ENCODE measurements at places on chromosomes 4 and X.
A peak's percentile ranks its signal among the peaks of the same experiment; 100 is the strongest.

DNA sequence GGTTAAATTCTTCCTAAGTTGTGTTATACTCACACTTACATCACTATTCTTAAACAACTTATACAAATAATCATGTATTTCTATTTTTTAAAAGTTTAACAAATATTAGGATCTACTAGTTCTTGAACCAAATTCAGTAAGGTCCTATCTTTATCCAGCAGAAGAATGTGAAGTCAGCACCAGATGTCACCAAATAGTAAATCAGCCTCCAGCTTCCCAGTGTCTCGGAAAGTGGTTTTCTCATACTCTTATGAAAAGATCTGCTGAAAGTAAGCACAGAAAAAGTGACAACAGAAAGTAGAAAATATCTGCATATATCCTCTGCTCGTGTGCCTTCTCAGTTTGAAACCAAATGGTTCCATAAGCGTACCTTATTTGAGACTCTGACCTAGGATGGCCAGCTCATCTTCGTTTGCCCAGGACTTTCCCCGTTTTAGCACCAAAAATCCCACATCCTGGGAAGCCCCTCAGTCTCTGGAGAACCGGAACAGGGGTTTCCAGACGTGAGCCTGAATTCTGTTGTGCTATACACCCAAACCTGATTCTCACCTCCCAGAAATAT lies 98.0 kb upstream of the DCLK2 start:
- no peak overlapping the region for H3K4me3 ChIP-seq
- no peaks in the 10 kb centered on the region for H3K4me1 ChIP-seq
- H3K36me3 ChIP-seq: no peaks in the 10 kb centered on the region
- H3K27me3 ChIP-seq: no peaks in the 10 kb centered on the region

- H3K27ac ChIP-seq: no peak overlapping the region
- H3K4me1 ChIP-seq: no peaks in the 10 kb centered on the region
- H3K27me3 ChIP-seq: peaks cover 48% of the 10 kb centered on the region
- no peak for DNase-seq
- no peak overlapping the region for H3K4me3 ChIP-seq
These were observed 112.8 kb upstream of the LRPAP1 start for GRCh38 chr4:3644849-3645627.

- H3K36me3 ChIP-seq: no peaks in the 10 kb centered on the region
- no peak overlapping the region for H3K4me3 ChIP-seq
- DNase-seq: no peak
- no peak overlapping the region for H3K27ac ChIP-seq
These were observed 73.2 kb downstream of the FBXW7 start for GRCh38 chr4:152462695-152463094.

DNA sequence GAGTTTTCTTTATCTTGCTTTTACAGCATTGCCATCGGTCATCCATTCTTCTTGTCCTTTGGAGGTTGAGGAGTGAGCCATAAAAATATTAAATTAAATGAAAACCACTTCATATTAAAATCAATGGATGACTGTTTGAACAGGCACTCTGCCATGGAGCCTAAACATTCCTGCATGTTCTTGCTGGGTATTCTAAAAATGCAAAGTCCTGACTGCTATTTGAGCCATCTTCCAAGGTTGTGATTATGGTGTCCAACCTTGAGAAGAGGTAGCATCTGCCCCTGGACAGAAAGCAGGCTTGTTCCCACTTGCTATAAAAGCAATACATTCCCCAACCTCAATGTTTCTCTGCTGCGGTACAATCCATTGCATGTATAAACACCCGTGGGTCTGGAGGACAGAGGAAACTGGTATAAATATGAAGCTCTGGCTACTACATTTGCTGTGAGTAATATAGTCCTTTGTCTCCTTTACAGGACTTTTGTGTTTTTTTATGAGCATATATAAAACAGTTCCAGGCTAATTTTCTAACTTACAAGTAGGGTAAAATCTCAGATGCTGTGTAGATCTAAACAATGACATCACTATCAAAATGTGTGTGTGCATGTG lies 70.9 kb upstream of the FAT4 start:
- H3K4me1 ChIP-seq: no peaks in the 10 kb centered on the region
- no peaks in the 10 kb centered on the region for H3K27me3 ChIP-seq
- no peaks in the 10 kb centered on the region for H3K36me3 ChIP-seq
- H3K27ac ChIP-seq: no peak overlapping the region
- no peak overlapping the region for H3K4me3 ChIP-seq

DNA sequence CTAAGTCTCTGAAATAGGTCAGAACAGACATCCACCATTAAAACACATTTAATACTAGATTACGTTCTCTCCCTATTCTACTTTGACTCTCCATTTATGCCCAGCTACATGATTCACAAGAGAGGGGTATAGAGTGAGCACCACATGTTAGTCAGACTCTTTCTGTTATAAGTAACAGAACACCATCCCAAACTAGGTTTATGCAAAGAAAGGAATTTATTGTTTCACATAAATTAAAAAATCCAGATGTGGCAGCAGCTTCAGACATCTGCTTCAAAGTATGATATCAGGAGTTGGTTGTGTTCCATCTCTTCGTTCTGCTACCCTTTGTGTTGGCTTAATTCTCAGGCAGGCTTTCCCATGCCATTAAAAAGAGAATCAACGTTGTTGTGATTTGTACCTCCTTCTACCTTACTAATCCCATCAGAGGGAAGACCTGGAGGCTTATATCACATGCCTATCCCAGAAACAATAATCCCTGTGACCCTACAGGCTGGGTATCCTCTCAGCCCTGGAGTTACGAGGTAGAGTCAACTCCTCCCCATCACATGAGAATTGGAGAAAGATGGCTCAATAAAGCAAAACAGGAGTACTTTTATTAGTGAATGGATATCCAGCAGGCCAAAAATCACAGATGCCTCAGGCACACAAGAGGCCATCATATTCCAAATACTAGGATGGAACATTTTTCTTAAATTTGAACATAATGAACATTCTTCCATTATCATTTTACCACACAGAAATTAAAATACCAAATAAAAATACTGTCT lies 163.2 kb downstream of the SLC7A11 start:
- H3K36me3 ChIP-seq: no peaks in the 10 kb centered on the region
- no peaks in the 10 kb centered on the region for H3K27me3 ChIP-seq
- no peaks in the 10 kb centered on the region for H3K4me1 ChIP-seq
- no peak overlapping the region for H3K27ac ChIP-seq
- DNase-seq: no peak
- H3K4me3 ChIP-seq: no peak overlapping the region

- H3K4me1 ChIP-seq: no peaks in the 10 kb centered on the region
- no peak for DNase-seq
- H3K27ac ChIP-seq: no peak overlapping the region
- H3K36me3 ChIP-seq: no peaks in the 10 kb centered on the region
These were observed 106.3 kb downstream of the C4orf51 start for GRCh38 chr4:145786261-145786660.

DNA sequence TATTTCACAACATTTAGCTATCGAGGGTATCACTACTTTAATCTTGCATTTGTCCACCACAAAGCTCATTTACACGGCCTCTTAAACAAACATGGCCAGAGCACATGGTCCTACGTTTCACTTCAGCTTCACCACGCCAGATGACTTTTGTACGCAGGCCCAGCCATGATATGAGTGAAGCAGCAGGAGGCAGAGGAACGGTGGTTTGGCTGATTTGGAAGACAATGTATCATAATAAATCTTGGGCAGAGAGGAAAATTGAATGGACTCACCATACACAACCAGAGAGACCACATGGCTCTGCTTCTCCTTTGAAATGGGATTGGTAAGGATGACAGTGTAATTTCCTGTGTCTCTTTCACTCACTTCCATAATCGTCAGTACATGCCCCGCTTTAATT lies 15.3 kb downstream of the KDR start:
- peaks cover 13% of the 10 kb centered on the region for H3K4me1 ChIP-seq
- no peak for DNase-seq
- H3K27me3 ChIP-seq: no peaks in the 10 kb centered on the region
- H3K36me3 ChIP-seq: peaks cover 40% of the 10 kb centered on the region

DNA sequence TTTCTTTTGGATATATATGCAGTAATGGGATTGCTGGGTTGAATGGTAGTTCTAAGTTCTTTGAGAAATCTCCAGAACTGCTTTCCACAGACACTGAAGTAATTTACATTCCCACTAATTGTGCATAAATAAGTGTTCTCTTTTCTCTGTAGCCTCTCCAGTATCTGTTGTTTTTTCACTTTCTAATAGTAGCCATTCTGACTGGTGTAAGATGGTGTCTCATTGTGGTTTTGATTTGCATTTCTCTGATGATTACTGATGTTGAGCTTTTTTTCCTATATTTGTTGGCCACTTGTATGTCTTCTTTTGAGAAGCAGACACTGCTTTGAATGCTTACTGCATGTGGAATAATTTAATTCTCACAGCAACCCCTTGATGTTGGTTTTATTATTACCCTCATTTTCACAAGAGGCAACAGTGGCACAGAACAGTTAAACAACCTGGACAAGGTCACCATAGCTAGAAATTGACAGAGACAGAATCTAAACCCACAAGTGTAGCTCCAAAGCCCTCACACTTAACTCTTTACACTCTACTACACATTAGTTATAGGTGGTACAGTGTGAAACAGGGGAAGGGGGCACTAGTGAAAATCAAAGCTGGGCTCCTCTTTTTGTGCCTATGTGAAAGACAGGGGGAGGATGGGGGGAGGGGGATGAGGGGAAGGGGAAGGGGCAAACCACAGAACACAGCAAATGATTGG lies 96.1 kb downstream of the REELD1 start:
- DNase-seq: no peak
- H3K27ac ChIP-seq: no peak overlapping the region
- no peak overlapping the region for H3K4me3 ChIP-seq
- H3K36me3 ChIP-seq: no peaks in the 10 kb centered on the region
- no peaks in the 10 kb centered on the region for H3K4me1 ChIP-seq

GRCh38 chrX:7146020-7146702 lies 1.4 kb upstream of the STS start:
- DNase-seq: no peak
- no peaks in the 10 kb centered on the region for H3K36me3 ChIP-seq
- H3K4me1 ChIP-seq: peaks cover 17% of the 10 kb centered on the region
- no peak overlapping the region for H3K4me3 ChIP-seq
- H3K27me3 ChIP-seq: no peaks in the 10 kb centered on the region

DNA sequence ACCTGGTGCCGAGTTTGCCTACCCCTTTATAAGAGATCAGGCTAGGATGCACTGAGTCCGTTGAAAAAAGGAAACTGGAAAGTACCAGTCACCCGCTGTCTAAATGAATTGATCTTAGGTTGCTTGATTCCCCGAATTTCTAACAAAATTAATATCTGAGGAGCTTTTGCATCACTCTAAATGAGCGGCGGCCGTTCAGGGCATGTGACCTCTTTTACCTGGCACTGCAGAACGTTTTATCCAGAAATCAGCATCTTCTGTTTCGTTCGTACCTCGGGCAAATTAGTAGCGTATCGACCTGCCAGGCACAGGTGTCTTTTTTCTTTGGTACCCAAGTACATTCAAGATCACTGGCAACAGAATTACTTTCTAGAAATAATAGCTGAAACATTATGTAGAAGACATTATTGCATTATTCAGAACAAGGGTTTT lies 876 bp downstream of the KLHL2 start:
- no peak for DNase-seq
- no peaks in the 10 kb centered on the region for H3K36me3 ChIP-seq
- no peaks in the 10 kb centered on the region for H3K27me3 ChIP-seq
- H3K27ac ChIP-seq: peak overlapping the region; percentile 90
- peaks cover 22% of the 10 kb centered on the region for H3K4me1 ChIP-seq

DNA sequence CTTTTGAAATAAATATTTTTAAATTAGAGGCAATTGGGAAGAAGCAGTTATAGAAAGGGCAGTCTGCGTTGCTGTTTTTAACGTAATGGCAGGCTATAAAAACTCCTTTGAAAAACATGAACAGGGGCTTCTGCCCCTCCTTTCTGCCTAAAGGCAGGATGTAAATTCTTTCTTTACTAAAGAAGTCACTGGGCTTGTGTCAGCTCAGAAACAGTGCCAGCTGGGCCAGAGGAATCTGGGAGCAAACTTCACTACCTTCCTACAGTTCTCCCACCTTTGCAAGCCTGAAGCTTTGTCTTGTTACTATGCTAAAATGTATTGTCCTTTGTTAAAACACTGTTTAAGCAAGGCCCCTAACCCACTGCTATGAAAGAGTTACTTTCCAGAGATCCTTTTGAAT lies 1664.8 kb downstream of the RPA4 start:
- H3K27me3 ChIP-seq: no peaks in the 10 kb centered on the region
- no peak overlapping the region for H3K27ac ChIP-seq
- H3K4me1 ChIP-seq: no peaks in the 10 kb centered on the region
- H3K4me3 ChIP-seq: no peak overlapping the region
- no peak for DNase-seq

GRCh38 chr4:134668237-134668636 lies 466.6 kb upstream of the PABPC4L start:
- no peak overlapping the region for H3K27ac ChIP-seq
- H3K4me3 ChIP-seq: no peak overlapping the region
- no peaks in the 10 kb centered on the region for H3K27me3 ChIP-seq
- DNase-seq: no peak
- no peaks in the 10 kb centered on the region for H3K4me1 ChIP-seq
